DMS 273 treated with DMSO at 0.1 percent for 48 hours (cell line): ENCODE measurements at places on chromosomes 6 and 20.

- no peak for DNase-seq
Observed at GRCh38 chr6:25296217-25296905, 17.2 kb downstream of the CARMIL1 start.

DNA sequence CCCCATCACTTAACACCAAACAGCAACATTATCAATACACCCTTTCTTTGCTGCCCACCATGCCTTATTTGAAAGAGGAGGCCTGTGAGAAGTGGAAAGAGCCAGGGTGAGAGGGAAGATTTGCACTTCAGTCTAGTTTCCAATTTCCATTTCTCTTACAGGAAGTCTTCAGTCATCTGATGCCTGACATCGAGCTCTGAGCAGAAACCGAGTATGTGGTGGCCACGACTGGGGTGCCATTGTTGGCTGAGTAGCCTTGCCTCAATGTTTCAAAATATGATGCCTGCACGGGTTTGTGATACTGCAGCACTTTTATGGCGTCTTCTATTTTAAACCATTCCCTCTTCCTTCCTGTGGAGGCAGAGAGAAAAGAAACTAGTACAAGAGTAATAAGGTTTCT, 39.8 kb upstream of the SMIM29 start:
- no peak for DNase-seq

- no peak for DNase-seq
Observed at GRCh38 chr20:53001498-53002301, 29.5 kb downstream of the TSHZ2 start.

- no peak for DNase-seq
Observed at GRCh38 chr6:32234934-32235333, 11.1 kb upstream of the NOTCH4 start.

DNA sequence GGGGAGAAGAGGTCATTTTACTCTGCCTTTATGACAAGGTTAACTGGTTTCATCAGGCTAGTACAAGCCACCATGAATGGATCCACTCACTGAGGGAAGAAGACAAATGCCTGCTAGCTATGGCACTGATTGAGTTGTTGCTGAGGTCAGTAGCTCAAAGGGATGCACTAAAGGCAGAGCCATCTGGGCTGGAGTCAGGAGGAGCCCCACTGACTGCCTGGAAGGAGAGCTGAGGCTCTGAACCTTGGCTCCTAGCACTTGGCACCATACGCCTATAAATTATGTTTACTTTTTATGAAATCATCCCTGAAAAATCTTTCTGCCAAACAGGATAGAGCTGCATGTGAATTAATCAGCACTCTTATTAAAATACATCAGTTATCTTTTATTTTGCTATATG, 104.6 kb downstream of the DTD1 start:
- peak; percentile 10 for DNase-seq

DNA sequence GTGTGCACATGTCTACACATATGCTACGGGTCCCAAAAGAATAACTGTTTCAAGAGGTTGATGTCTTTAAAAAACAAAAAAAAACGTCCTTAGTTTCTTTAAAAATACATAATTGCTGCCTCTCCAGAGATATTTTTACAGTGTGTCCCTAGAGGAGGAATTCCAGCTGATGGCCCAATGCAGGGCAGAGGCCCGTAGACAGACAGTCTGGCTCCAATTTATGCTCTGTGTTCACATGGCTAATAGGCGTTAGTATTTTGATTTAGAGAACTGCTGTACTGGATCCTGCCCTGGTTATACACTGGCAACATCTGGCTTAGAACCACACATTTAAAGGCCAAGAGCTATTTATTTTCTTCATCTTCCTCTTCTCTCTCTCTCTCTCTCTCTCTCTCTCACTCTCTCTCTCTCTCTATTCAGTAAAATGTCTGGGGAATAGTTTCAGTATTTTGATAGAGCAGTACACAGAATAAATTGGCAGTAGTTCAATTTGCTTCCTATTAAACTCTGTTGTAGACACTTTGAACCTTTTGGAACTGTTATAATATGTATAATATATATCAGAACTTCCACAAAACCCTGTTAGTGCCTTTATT, 260.6 kb downstream of the EYA4 start:
- DNase-seq = peak; percentile 31

DNA sequence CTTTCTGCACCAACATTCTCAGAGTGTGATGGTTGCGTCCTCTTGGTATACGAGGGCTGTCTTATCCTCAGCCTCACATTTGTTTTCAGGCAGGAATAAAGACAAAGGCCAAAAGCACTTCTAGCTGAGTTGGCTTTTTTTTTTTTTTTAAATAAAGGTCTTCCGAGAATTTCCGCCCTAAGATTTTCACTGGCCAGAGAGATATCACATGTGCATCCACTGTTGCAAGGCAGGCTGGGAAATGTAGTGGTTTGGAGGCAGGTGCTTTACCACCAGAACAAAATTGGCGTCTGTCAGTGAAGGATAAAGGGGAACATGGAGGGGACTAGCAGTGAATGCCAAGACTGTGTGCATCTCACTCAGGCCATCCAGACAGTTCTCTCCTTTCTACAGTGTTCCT, 334.9 kb upstream of the SOX4 start:
- DNase-seq = no peak

- DNase-seq = no peak
Observed at GRCh38 chr6:23533311-23533710, 592.7 kb upstream of the NRSN1 start.

DNA sequence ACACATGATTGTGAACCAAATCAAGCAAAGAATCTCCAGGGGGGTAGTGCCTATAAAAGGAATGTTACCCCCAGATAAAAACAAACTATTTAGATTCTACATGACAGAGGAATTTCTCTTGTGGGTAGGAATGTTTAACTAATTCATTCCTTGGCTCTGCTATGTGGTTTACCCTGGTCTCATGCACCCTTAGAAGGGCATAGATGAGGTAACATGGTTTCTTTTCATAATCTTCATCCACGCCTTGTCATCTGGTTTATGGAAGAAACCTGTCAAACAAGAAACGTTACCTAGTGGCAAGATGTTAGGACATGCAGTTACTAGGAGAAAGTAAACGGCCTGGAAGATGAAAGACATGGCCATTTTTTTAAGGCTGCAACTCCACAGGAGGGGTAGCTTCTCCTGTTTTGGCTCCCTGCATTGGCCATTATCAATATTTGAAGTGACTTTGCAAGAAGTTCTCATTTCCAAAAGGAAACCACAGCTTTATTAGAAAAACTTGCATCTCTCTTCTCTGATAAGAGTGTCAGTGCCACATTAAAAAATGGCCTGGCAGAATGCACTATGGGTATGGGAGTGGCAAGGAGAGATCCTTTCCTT, 45.5 kb downstream of the STX11 start:
- no peak for DNase-seq

DNA sequence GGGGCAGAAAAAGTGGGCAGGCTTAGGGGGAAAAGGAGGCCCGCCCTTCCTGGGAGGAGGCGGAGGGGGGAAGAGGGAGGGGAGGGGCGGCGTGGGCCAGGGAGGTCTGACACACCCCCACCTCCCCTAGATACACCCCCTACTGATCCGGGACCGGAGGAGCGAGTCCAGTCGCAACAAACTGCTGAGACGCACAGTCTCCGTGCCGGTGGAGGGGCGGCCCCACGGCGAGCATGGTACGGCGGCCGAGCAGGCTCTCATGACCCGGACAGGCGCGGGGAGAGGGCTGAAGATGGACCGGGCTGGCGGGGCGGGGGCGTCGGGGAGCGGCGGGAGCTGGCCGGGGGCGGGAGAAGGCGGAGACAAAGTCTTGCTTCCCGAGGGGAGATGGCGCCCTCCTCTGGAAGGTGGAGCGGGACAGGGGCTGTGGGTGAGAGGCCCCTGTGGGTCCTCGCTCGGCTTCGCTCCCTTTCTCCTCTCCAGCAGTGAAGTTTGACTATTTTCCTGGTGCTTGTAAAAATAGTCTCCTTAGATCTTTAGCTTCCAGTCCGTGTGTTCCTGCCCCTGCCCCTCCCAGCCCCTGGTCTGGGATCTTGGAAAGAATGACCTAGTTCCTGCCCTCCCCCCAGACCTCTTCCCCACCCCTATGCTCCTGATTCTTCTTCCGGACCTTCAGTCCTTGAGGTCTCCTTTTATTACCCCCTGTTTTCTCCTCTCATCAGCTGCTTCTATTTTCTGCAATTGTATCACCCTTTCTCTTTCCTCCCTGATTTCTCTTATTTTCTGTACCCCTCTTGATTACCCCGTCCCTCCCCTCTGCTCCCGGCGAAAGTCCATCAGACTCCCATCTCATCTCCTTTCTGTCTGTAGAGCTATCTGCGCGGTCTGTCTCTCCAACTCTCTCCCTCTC, 6.1 kb downstream of the SYNGAP1 start:
- DNase-seq = peak; percentile 60

DNA sequence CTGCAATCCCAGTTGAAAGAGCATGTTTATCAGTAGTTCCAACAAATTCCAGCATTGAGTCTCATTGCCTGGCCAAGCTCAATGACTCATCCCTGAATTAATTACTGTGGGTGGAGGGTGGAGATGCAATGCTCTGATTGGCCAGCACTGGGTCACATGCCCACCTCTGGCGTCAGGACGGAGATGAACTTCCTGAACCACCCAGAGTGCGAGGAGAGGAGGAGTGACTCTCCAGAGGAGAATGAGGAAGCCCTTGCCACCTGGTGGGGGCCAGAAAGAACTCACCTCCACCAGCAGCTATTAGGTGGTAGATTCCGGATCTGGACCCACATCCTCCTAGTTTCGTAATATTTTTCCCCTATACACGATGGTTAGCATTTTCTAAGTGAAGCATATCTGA, 283.9 kb downstream of the TBC1D7 start:
- DNase-seq = no peak

DNA sequence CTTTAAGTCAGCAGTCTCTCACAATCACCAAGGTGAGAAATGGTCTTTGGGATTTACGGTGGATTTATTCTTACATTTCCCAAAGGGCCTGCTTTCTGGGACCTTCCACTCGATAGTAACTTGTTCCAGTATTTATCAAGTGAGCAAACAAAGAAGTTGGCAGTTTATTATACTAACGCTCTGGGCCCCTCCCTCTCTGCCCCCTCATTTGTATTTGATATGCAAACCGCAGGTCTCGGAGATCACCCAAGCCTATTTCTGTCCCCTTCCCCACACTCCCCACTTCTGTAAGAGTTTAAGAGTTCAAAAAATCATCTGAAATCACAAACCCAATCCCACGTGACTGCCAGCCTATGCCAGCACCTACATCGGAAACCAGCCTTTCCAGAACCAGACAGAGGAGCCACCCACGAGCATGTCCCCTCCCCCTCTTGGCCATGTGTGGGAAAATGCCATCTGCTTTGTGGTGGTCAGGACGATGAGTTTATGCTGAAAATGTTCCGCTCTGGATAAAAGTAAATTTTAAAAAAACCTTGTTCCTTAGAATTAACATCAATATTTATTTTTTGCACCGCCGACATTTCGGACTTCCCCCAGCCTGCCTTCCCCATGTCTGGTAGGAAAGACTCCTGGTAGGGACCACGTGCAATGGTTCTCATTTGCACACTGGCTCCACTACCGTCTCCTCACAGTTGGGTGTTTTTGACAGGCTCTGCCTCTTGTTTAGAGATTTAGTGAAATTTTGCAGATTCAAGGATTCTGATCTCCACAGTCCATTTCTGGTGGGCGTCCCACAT, 281.0 kb downstream of the TFAP2C start:
- no peak for DNase-seq

DNA sequence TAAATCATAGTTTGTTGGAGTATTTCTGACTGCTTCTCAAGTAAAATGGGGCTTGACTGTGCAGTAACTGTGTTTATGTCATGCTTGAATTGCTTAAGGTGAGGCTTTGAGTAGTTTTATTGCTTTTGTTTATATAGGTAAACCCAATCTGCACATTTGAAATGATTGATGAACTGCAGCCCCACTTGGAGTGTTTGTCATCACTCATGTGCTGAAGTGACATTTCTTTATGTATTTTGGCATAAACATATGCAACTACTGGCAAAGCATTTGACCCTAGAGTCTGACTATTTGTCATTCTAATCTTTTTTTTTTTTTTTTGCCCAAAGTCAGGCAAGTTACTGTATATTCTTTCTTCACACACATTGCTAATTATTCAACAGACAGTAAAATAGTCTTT, 491.4 kb upstream of the POU3F2 start:
- DNase-seq = no peak

- no peak for DNase-seq
Observed at GRCh38 chr20:40333591-40333990, 355.4 kb downstream of the MAFB start.

- no peak for DNase-seq
Observed at GRCh38 chr20:1669304-1669703, 11.7 kb upstream of the SIRPG start.

DNA sequence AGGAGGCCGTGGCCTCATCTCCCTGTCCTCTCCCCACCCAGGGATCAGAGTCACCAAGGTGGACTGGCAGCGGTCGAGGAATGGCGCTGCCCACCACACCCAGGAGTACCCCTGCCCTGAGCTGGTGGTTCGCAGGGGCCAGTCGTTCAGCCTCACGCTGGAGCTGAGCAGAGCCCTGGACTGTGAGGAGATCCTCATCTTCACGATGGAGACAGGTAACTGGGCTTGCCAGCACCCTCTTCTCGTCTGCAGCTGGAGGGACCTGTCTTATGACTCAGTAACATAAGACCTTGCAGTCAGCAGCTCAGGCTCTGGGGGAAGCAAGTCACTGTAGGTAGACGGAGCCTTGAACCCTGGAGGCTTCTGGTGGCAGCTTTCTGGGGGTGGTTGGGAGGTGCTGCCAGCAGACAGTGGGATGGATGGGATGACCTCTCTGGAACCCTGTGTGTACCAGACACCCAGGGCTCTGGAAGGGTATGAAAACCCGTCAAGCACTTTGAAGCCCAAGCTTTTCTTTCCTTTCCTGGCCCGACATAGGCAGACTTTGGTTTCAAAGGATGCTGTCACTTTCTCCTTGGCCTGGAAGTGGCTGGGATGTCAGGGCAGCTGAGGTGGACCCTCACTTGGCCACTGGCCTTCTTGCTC, 13.8 kb downstream of the TGM6 start:
- DNase-seq = no peak

DNA sequence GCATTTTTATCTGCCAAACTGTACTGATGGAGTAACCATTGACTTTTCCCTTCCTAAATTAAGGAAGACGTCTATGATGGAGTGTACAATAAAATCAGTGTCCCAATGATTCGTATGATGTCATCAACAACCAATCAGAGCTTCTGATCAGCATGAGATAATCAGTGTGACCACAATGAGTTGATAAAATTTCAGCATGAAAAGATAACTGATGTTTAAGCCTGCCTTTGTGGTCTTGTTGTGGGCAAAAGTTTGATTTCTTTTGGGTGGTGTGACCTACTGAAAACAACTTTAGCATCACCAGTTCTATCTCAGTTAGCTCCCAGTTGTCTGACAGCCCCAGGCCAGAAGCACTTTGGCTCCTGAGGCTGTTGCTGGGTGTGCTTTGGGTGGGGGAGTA, 3.3 kb downstream of the PCIF1 start:
- DNase-seq = no peak

DNA sequence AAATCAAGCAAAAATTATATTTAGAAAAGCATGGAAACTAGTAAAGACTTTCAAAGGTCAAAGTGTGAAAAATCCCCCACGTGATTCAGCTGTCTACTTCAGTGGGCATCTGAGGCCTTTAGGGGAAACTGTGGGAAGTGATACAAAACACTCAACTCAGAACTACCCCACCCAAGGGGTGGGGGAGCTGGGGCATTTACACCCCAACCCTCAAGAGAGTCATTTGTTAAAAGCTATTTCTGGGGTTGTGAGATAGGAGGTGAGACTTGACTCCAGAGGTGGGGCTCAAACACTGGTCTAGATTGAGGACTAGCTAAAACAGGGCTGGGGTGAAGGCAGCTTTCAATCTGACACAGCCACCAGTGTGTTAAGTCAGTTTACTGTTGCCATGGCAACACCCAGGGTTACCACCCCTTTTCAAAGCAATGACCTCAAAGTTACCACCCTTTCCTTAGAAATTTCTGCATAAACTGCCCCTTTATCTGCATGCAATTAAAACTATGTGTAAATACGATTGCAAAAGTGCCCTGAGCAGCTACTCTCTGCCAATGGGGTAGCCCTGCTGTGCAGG, 9.9 kb upstream of the GTSF1L start:
- DNase-seq = no peak
